ENCODE measurements at places on chromosomes 4 and X.

- no peak for DNase-seq
These were observed 171.5 kb downstream of the CFAP299 start for GRCh38 chr4:80507077-80507476.

- no peak for DNase-seq
These were observed 513.6 kb upstream of the PITX2 start for GRCh38 chr4:111136438-111136837.

- DNase-seq = no peak
These were observed 58.7 kb downstream of the ANOS1 start for GRCh38 chrX:8673201-8673600.

DNA sequence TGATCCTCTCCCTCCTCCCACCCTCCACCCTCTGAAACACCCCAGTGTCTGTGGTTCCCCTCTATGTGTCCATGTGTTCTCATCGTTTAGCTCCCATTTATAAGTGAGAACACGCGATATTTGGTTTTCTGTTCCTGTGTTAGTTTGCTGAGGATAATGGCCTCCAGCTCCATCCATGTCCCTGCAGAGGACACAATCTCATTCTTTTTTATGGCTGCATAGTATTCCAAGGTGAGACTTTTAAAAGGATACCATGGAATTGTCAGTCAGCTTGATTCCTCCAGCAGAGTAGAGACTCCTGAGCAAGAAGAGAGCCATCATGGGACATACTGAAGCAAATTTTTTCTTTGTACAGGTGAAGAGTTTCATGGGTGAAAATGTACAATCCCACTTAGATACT is 38.8 kb upstream of the MTM1 start:
- no peak for DNase-seq

GRCh38 chr4:151689211-151689991 is 71.4 kb downstream of the GATB start:
- no peak for DNase-seq

- no peak for DNase-seq
These were observed 210.0 kb downstream of the ASMT start for GRCh38 chrX:1824855-1825254.

- no peak for DNase-seq
These were observed 46.2 kb downstream of the REELD1 start for GRCh38 chr4:146260521-146260920.

DNA sequence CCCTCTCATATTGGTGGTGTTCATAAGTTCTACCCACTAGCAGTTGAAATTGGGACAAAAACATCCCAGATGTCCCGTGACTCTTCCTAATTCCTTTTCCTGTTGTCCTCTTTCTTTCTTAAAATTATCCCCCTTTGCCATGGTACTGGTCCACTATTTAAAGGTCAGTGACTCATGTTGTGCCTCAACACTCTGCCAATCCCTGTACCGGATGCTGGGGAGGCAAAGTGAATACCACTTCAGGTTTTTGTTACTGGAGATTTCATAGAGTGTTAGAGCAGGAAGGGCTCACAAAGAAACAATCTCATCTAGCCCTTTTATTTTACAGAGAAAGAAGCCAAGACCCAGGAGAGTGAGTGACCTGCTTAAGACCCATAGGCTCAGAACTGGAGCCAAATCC is 24.6 kb downstream of the SEPTIN11 start:
- DNase-seq = no peak

- DNase-seq = no peak
These were observed 207.9 kb downstream of the HS6ST2 start for GRCh38 chrX:132750331-132751062.

DNA sequence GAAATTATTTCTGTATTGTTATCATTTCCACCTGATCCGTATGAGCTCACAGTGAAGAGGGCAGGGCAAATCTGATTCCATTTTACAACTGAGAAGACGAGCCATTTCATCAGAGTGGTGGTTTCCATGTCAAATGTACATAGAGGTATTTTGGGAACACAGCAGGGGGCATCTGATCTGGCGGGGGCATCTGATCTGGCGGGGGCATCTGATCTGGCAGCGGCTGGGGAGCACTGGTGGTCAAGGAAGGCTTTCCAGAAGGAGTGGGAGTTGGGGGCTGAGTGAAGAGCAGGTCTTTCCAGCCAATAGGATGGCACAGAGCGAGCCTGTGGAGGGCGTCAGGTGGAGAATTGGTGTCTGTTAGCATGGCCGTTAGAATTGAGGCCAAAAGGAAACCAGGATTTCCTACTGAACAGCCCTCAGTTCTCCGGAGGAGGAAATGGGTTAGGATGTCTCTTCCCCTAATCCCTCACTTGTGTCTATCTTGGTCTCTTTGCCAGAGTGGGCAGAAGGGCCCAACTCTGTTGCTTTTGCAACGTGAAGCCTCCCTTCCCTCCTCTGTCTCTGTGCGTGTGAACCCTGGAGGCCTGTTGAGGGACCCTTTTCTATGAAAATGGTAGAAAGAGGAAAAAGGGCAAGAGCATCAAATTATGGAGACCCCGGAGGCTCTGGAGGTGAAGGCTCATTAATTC is 41.3 kb downstream of the RHOH start:
- DNase-seq = no peak

DNA sequence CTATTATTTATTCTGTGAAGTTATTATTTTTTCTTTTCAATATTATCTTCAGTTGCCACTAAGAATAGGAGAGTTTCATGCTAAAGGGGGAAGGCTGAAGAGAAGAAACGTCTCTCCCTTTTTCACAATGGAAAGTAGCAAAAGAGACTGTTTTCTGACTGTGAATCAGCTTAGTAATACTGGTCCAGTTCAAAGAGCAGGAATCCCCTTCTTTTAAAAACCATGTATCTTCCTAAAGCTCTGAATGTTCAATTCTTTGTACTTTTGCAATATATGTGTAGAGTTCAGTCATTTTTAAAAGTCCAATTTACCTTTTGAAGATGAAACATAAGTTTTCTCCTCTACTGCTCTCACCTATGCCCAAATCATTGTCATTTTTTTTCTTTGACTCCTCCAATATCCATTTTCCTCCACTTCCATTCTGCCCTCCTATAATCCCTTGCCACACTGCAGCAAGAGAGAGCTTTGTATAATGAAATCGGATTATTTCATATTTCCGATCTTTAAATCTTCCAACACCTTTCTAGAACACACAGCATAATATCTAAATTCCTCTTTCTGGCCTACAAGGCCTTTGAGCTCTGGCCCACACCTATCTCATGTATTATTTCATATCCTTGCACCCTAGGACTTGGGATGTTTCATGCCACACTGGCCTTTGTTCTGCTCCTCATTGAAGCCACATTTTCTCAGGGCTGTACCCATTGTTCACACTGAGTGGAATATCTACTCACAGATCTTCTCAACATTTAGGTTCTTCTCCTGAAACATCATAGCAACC is 195.3 kb downstream of the CAMK2D start:
- DNase-seq = no peak

GRCh38 chr4:165542476-165542875 is 163.7 kb downstream of the CPE start:
- DNase-seq = no peak

DNA sequence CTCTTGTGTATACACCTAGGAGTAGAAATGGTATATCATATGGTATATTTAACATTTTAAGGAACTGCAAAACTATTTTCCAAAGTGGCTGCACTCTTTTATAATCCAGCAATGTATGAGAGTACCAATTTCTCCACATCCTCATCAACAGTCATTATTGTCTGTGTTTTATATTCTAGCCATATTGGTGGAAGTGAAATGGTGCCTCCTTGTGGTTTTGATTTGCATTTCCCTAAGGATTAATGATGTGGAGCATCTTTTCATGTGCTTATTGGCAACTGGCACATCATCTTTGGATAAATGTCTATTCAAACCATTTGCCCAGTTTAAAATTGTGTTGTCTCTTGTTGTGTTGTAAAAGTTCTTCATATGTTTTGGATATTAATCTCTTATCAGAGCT is 9.6 kb downstream of the BMP15 start:
- no peak for DNase-seq

- DNase-seq = no peak
These were observed 15.1 kb downstream of the TEC start for GRCh38 chr4:48254381-48255071.

DNA sequence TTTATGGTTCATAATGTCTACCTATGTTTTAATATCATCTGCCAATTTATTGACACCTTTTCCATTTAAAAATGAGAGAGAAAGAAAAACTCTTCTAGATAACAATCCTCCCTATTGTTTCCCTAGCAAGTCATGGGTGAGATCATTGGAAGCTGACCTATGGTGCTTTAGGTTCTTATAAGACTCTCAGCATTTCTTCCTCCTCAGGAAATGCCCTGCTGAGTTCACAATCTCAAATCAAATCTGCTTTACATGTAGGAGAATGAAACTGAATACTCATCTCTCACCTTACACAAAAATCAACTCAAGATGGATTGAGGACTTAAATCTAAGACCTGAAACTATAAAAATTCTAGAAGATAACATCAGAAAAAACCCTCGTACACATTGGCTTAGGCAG is 267.4 kb downstream of the RAPGEF2 start:
- DNase-seq = no peak

DNA sequence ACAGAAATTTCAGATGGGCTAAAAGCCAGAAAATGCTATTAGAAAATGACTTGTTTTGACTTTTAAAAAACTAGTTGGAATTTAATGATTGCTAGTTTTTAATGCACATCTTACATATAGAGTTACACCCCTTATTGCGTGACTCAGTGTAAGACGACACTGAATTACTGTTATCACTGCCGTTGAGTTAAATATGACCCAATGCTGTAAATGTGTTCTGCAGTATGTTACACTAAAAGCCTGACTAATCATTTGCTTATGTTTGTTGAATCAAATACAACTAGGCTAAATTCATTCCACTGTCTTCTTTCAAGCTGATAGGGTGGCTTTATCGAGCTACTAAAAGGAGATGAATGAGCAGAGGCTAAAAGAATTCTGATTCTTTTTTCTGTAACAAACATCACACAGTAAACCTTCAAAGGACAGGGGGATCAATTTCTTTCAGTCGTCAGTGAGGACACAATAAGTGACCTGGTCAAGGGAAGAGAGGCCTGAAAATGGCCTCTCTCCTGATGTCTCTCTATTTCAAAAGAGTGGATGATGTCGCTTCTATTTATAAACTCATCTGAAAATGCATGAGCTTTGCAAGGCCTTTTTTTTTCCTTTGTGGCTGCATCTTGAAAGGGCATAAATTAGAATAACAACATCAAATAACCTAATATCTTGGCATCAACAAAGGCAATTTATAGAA is 142.2 kb upstream of the KCNIP4 start:
- no peak for DNase-seq

- DNase-seq = no peak
These were observed 7.5 kb upstream of the GPC3 start for GRCh38 chrX:133992882-133993281.

- DNase-seq = no peak
These were observed 25.3 kb downstream of the TSC22D3 start for GRCh38 chrX:107750263-107750662.

GRCh38 chr4:182488896-182489295 is 245.7 kb downstream of the TENM3 start:
- no peak for DNase-seq

DNA sequence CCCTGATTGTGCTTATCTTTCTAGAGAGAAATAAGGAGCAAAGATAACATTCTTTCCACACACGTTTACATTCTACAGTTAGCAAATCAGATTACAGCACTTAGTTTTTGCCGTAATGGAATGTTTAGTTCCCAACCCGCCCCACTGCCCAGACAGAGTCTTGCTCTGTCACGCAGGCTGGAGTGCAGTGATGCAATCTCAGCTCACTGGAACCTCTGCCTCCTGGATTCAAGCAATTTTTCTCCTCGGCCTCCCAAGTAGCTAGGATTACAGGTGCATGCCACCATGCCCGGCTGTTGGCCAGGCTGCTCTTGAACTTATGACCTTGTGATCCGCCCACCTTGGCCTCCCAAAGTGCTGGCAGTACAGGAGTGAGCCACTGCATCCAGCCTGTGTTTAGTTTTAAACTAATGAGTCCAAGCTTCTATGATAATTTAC is 8.4 kb upstream of the PRPS1 start:
- DNase-seq = no peak

- DNase-seq = no peak
These were observed 457.8 kb upstream of the PCDH7 start for GRCh38 chr4:30262379-30262778.

DNA sequence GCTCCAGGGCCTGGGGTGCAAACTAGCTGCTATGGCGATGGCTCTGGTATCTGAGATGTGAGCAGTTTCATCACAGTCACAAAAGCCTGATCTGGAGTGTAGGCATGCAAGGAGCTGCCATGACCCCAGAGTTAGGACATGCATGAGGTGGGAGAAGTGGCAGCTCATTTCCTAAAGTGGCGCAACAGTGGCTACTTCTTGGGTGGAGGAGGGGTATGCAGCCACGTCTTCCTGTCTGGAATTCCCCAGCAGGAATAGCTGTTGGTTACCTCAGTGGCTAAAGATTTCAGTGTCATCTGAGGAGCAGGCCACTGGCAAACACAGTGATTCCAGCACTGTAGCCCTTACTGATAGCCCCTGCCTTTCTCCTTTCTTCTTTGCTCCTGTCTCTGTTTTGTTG is 1382.5 kb downstream of the C4orf33 start:
- DNase-seq = no peak

- peak; percentile 62 for DNase-seq
These were observed 61.1 kb upstream of the VAMP7 start for GRCh38 chrX:155819966-155820491.

- no peak for DNase-seq
These were observed 93.6 kb upstream of the RASGEF1B start for GRCh38 chr4:81565142-81565870.

- peak; percentile 52 for DNase-seq
These were observed 170.7 kb upstream of the ZCCHC13 start for GRCh38 chrX:74133156-74133796.
